ENCODE measurements at places on chromosomes 6 and 20.

GRCh38 chr6:56690519-56691285 is 48.0 kb upstream of the DST start:
- DNase-seq, result no peak

GRCh38 chr20:63134201-63134612 is 81.7 kb downstream of the YTHDF1 start:
- peak; percentile 54 for DNase-seq

DNA sequence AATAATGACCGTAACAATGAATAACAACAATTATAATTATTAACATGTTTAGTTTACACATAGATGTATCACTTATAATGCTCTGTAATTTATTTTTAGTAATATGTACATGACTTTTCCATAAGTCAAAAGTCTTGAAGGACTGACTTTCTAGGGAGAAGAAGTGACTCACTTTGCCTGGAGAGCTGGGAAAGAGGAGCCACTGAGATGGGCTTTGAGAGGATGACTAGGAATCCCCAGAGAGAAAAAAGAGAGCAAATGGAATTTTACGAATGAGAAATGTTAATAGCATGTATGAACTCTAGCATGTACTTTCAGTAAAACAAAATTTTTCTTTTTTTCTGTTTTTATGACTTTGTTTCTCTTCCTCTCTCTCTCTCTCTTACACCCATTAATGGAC is 67.8 kb upstream of the RALY start:
- no peak for DNase-seq

GRCh38 chr6:23176471-23176870 is 607.1 kb downstream of the HDGFL1 start:
- no peak for DNase-seq

- DNase-seq, result no peak
These were observed 115.9 kb downstream of the QKI start for GRCh38 chr6:163530406-163530805.

GRCh38 chr20:13703265-13703664 is 64.5 kb upstream of the TASP1 start:
- DNase-seq, result no peak

DNA sequence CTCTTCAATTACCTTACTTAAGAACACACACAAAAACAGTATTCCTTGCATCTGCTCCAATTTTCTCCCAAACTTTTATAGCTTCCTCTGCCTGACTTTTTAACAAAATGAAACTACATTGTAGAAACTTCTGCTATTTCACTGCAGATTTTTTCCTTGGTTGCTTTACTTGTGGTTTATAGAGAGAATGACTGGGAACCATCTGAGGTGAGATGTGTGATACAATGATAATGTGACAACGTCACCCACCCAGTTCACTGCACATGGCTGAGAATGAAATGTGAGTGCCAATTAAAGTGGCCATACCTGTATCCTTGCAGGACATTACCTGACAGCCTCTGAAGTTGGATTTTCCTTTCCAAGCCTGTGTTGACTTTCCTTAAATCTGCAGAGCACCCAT is 258.4 kb downstream of the CD83 start:
- no peak for DNase-seq

DNA sequence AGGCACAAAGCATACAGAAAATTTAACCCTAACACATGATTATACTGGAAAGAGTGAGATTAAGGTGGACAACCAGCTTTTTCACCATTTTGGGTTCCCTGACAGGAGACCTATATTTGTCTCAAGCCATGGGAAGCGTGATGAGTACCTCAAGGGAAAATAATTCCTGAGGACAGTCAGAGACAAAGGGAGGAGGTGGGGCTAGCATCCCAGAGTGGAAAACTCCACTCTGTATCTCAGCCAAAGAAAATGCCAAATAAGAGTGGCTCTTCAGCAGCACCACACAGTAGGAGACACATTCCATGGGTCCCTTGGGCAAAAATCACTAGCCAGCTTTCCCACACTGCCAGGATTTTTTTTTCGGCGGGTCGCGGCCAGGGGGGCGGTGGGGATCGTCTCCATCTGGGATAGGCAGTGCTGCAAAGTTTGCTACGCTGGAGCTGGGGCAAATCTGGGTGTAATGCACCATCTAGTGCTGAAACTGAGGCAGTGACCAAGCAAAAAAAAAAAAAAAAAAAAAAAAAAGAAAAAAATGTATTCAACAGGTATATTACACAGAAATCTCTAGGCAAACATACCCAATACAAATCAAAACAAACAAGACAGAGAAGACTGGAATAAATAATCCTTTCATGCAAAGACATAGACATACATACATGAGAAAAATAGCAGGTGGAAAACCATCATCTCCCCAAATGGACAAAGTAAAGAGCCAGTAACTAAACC is 77.3 kb upstream of the SLC35F1 start:
- DNase-seq, result no peak

GRCh38 chr20:59221707-59222252 is 58.2 kb downstream of the ZNF831 start:
- no peak for DNase-seq

DNA sequence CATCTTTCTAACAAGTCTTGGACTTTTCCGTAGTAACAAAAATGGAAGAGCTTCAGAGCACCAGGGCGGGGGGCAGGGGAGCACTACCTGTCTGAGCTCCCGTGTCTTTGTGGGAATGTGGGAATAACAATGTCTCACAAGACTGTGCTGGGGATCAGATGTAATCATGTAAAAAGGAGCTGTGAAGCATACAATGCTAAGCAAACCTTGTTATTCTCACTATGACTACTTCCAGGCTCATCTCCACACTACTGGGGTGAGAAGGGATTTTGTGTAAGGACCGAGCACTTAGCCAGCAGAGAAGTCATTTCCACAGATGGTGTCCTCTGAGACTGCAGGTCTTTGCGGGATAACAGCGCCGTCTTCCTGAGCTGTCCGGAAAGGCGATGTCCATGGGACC is 27.1 kb downstream of the PRR18 start:
- no peak for DNase-seq

DNA sequence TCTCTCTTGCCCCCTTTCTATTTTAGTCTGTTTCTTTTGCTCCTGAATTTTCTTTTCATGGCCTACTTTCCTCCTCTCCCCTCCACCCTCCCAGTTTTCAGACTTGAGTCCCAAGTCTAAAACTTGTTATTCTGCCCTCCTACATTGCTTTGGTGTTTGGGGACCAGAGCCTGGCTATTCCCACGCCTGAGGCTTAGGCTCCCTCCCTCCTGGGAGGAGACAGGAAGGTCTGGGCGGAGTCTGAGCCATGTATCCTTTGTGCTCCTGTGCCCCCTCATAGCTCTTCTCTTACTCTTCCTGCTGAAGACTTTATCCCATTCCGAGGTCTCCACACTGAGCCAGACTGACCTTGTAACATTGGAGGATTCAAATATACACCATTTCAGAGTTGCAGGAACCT is 69.5 kb downstream of the DAAM2 start:
- DNase-seq, result no peak

DNA sequence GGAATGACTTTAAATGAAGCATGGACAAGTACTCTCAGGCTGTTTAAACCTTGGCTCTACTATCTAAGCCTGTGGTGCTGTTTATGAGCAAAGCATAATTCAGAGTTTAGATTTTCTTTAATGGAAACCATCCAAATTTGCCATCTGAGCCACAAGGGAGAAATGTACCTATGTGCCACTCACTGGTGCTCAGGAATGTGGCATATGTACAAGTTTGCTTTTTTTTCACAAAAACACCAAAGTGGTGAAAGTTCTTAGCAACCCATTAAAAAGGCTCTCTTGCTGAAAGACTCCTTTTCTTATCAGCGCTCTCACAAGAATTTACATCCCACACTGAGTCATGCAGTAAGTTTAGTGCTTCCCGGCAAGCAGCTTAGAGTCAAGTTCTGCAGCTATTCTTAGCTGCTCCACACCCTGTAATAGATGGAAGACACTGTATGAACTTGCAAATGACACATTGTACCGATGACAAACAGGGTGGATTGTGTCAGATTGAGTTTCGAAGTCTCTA is 57.3 kb upstream of the MLIP start:
- DNase-seq, result no peak

DNA sequence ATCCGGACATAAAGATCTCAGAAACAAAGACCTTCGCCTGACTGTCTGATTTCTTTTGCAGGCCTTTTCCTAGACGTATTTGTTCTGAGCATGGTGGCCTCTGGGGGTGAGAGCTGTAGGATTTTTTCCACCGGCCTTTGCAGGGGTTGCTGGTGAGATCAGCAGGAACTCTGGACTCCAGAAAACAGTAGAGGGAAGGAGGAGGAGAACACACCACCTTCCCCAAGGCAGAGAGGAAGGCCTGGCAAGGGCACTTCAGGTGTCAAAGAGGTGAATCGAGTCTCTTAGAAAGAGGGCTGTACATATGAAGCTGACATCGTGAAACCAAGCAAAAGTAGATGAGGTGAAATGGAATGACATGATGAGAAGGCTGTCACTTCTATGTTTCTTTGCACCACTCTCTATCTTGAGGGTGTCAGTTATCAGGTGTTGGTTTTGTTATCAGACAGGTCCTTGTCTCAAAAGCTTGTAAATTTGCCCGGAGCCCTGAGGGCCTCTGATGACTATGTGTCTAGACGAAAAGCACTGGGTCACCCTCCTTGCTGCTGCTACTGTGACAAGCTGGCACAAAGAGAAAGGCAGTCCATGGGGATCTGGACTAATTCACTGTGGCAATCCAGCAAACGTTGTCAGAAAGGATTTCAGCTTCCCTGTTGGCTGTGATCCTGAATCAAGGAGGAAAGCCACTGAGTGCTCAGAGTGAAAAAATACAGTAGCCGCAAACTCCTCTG is 91.3 kb upstream of the MAP3K7 start:
- DNase-seq, result no peak

GRCh38 chr6:13383328-13384163 is 55.2 kb upstream of the TBC1D7 start:
- peak; percentile 36 for DNase-seq

- DNase-seq, result peak; percentile 97
These were observed at the start of the genes CTSA and NEURL2 for GRCh38 chr20:45890985-45891983. Gene CTSA, plus strand, starts transcription at chr20:45891335. Its CDS starts 234 bp downstream, at chr20:45891569. Gene NEURL2, minus strand, starts transcription at chr20:45891208. Its CDS starts 217 bp downstream, at chr20:45890991.

GRCh38 chr6:6872459-6873344 is 235.1 kb upstream of the RREB1 start:
- no peak for DNase-seq

DNA sequence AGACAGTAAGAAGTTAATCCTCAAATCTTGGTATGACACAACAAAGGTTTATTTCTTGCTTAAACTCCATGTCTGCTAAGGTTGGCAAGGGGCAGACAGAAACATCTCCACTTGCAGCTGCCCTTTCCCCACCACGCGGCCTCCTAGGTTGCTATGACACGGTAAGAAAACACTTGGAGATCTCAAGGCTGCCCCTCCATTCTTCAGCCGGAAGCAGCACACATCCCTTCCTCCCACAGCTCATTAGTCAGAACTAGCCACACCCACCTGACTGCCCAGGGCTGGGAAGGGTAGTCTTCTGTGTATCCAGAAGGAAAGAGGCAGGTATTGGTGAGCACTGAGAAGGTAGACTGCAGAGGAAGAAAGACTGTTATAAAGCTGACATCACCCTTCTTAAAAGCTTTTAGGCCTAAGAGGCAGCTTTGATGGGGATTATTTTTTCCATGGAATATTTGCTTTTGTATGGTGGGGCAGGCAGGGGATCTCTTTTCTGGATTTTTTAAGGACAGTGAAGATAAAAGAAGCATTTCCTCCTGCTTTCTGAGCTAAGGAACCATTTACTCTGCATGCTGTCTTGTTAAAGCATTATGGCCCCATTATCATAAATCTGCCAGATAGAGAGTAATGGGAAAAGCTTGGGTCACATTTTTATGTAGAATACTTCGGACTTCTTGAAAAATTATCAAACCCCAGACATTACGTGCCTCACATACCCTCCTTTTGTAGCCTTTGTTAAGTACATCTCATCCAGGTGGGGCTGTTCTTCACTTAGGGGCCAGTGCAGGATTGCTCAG is 41.6 kb downstream of the MRAP2 start:
- DNase-seq, result no peak

DNA sequence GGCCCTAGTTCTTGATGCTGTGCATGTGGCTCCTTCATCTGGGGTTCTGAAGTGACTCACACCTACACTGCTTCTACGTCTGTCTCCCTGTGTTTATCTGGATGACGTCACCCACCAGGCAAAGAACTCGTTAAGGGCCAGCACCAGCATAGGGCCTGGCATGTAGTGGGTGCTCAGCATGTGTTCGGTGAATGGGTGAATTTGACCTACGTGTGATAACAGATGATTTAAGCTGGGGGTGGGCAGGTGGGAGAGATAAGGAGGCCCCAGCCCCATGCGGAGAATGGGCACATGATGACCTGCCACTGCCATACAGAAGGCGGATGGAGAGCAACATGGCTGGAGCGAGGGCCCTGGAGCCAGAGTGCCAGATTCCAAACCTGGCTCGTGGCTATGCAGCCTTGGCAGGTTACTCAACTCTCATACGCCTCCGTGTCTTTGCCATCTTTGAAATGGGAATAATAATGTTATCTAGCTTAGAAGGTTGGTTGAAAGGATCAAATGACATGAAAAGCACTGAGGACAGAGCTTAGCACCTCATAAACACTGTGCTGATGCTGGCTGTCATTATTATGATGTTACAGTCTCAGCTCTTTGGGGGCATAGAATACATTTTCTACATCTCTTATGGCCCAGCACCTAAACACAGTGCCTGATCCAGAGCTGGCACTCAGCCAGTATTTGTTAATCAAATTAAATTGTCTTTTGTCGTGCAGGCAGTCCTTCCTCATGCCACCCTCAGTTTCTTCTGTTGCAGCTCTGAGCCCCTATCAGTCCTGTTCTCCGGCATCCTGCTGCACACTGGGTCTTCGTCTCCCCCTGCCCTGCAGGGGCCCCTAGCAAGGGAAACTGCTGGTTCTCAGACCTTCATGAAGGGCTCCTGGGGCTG is 39.6 kb downstream of the VEGFA start:
- DNase-seq, result no peak

GRCh38 chr6:118525913-118526780 is 21.9 kb upstream of the PLN start:
- no peak for DNase-seq

- no peak for DNase-seq
These were observed 23.1 kb downstream of the FBXL4 start for GRCh38 chr6:98924647-98925046.

DNA sequence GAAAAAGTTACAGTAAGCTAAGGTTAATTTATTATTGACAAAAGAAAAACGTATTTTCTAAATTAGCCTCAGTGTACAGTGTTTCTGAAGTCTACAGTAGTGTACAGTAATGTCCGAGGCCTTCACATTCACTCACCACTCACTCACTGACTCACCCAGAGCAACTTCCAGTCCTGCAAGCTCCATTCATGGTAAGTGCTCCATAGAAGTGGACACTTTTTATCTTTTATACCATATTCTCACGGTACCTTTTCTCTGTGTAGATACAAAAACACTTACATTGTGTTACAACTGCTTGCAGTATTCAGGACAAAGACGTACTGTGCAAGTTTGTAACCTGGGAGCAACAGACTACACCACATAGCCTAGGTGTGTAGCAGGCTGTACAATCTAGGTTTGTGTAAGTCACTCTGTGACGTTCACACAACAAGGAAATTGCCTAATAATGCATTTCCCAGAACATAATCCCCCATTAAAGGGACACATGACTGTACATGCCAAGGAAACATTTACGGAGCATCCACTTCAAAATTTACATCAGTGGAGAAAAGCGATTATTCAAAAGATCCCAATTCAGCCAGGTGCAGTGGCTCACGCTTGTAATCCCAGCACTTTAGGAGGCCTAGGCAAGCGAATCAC is 133.4 kb downstream of the BANF2 start:
- DNase-seq, result peak; percentile 63

GRCh38 chr6:155708100-155708499 is 252.5 kb upstream of the NOX3 start:
- DNase-seq, result no peak

GRCh38 chr20:41111578-41111951 is 25.8 kb upstream of the PLCG1 start:
- DNase-seq, result no peak
